ENCODE measurements at places on chromosomes 7 and 10.

- no peak for DNase-seq
Measured at GRCh38 chr10:7185367-7185690, 225.5 kb downstream of the SFMBT2 start.

- no peak for DNase-seq
Measured at GRCh38 chr7:73577627-73578341, 595 bp downstream of the TBL2 start.

DNA sequence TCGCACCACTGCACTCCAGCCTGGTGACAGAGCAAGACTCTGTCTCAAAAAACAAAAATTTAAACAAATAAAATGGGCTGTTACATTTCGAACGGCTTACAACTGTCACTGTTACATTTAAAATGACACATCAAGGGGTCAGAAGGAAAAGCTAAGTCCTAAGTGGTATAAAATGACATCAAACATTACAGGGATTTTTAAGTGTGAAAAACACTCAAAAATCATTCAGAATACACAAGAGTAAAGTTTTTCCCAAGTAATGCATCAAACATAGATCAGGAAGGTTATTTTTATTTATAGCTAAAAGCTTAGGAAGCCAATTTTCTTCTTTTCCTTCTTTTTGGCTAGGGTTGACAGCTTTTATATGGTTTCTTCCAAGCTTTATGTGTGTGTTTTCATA, 39.0 kb downstream of the CCDC3 start:
- no peak for DNase-seq

GRCh38 chr7:95594185-95594584, 2.1 kb downstream of the PDK4 start:
- DNase-seq: no peak

DNA sequence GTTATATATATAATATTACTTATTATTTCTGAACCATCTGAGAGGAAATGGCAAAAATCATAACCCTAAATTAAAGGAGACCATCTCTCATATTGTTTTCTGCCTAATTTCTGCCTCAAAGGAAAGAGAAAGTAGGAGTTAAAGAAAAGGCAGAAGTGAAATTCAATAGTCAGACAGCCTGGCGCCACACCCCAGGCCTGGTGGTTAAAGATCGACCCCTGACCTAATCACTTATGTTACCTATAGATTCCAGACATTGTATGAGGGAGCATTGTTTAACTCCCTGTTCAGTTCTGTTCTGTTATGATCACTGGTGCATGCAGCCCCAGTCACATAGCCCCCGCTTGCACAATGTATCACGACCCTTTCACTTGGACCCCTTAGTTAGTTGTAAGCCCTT, 24.9 kb upstream of the CHST3 start:
- DNase-seq: no peak

GRCh38 chr10:17227367-17228090, 512 bp upstream of the VIM start:
- peak; percentile 39 for DNase-seq

DNA sequence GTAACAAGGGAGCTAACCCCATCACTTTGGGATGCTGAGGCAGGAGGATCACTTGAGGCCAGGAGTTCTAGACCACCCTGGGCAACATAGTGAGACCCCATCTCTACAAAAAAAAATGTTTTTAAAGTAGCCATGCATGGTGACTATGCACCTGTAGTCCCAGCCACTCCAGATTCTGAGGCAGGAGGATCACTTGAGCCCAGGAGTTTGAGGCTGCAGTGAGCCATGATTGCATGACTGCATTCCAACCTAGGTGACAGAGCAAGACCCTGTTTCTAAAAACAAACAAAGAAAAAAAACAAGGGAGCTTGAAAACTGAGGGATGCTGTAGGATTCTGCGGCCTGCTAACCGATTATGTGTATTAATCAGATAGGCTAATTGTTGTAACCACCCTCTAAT, 4.9 kb downstream of the KIAA1217 start:
- DNase-seq: no peak

DNA sequence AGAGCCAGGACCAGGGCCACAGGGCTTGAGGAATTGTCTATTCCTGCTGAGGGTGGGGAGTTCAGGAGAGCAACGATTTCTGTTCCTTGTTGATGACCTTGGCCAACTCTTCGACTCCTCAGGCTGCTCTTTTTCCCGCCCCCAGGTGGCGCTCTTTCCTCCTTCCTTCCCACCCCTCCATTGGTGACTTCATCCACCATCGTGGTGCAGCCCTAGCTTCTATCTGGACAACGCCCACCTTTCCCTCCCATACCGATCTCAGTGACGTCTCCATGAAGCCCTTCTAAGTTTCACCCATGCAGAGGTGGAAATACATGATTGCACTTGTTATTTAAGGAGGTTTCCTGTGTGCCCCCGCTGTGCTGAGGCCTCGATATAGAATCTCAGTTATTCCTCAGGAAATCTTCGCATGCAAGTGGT, 22.1 kb upstream of the CARD11 start:
- DNase-seq: peak; percentile 81

All from activated CD4-positive, alpha-beta memory T cell treated with anti-CD3 and anti-CD28 coated beads, Interleukin-2, amount 10 ng/mL, durations not matched to agents 7 days and 5 days (primary cell).